ENCODE measurements at places on chromosomes 2 and 18.
A peak's percentile ranks its signal among the peaks of the same experiment; 100 is the strongest.

DNA sequence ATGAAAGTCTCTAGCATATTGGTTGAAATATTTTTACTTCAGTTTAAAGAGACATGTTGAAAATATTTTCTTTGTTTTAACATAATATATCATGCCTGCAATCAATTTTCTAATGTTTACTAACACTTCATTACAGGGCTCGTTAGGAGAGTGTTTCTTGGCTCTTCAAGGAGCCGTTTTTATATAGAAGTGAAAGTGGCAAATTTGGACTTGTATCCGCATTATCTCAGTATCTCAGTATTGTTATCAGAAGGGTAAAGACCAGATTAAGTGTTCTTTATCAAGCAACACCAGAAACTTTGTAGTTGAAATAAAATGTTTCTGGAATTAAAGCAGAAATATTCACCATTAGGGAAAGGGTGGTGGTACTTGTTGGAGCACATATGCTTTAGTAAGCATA, 97.8 kb downstream of the BABAM2 start:
- DNase-seq: no peak

- DNase-seq: no peak
Observed at GRCh38 chr2:186059096-186059495, 320.5 kb downstream of the FSIP2 start.

DNA sequence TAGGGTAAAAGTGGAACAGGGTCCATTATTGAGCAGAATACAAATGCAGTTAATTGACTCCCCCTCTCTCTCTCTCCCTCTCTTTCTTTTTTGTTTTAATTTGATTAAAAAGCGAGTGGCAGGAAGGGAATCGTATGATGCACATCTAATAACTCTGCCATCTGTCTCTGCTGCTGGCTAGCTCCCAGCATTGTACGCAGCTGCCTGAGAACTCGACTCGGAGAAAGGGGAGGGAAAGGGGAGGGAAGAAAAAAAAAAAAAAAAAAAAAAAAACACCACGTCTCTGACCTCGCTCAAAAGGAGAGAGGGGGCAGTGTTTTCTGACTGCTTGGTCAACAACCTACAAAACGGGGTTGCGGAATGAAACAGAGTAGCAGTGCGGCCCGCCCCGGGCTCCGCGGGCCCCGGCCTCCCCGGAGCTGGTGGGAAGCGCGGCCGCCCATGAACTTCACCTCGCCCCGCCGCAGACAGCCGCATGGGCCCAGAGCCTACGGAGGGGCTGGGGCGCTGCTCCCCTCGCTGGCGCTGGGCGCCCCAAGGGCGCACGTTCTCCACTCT, 265.7 kb downstream of the TCF4 start:
- DNase-seq: peak; percentile 38

DNA sequence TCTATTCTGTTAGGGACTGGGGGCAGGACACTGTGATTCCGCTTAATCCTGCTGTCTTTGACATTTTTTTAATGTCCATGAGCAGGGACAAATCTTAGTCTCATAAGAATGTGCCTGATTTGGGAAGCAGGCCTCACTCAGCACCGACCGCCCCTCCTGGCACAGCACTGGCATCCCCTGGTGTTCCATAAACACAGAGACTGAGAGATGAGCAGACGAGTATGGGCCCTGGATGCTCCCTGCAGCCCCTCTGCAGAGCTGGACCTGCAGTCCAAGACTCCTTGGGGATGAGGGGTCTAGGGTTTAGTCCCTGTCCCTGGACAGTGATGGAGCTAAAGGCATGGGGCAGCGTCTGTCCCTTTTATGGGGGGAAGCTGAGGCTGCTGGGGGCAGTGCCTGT, 81.6 kb downstream of the NDUFA10 start:
- no peak for DNase-seq

DNA sequence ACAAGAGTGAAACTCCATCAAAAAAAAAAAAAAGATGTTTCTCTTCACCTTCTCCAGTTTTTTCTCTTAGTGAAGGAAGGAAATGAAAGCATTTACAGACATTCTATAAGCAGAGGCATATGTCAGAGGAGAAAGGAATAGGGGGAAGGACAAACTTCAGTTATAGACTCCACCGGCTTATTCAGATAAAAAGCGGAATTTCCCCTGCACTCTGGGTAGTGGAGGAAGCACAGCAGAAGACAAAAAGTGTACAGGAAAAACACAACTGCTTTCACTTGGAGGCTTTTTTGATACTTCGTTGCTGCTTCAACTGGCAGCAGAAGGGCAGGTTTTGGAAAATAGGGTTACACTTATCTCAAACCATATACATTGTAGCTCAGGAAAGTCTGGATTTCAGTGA, 3.2 kb upstream of the MGAT4A start:
- no peak for DNase-seq

GRCh38 chr2:209456489-209456888, 32.6 kb downstream of the MAP2 start:
- DNase-seq: no peak

- DNase-seq: no peak
Observed at GRCh38 chr2:14134771-14135170, 497.7 kb upstream of the LRATD1 start.

- peak; percentile 64 for DNase-seq
Observed at GRCh38 chr18:11387880-11388279, 221.5 kb upstream of the SLC35G4 start.

- no peak for DNase-seq
Observed at GRCh38 chr2:113892004-113892710, 2.3 kb downstream of the ACTR3 start.

DNA sequence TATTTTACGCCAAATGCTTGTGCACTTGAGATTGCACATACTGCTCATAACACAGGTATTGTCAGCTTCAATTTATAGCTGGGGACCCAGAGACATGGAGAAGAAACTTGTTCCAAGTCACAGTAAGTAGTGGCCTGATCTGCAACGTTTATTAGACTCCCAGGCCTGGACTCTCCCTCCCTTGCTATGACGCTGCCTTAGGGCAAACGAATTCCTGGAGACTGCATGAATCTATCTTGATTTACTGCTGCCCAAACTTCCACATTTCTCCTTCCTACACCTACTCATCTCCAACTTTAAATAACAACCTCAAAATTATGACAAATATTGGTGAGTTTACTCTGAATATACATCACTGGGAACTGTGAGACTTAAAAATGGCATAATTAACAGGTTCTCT, 145.1 kb upstream of the CCDC195 start:
- DNase-seq: no peak

DNA sequence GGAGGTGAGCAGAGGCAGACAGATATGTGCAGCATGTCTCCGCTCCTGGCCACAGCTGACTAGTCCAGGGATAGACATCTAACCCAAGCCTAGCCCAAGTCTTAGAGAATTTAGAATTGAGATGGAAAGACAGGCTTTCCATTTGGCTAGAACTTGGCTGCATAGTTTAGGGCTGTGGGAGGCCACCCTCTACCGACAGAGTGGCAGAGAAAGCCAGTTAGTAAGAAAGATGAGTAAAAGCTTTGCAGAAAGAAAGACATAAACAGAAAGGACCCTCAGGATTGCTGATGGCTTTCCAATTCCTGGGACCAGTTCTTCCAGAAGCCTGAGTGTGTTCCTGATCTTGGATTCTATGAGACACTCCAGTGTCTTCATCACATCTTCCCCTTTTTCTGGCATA, 62.1 kb downstream of the DYM start:
- no peak for DNase-seq

GRCh38 chr2:45008296-45009129, 739 bp downstream of the SIX2 start:
- DNase-seq: peak; percentile 19

- peak; percentile 60 for DNase-seq
Observed at GRCh38 chr18:36128530-36128870, 640 bp downstream of the SLC39A6 start.

DNA sequence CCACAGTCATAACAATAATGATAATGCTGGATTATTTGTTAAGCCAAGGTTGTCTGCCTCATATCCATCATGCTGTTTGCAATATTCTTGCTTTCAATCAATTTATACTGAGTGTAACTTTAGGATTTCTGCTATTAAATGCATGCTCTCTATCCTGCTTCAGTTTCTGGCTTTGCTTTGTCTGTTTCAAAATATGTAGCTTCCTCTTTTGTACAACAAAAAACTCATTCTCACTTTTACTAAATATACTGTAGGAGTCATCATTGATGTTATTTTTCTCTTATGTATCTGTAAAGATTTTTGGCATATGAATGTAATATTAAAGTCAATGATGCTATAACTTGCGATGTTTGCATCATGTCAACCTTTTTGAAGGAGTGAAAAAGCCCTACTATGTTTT, 149.3 kb downstream of the GPD2 start:
- DNase-seq: no peak

DNA sequence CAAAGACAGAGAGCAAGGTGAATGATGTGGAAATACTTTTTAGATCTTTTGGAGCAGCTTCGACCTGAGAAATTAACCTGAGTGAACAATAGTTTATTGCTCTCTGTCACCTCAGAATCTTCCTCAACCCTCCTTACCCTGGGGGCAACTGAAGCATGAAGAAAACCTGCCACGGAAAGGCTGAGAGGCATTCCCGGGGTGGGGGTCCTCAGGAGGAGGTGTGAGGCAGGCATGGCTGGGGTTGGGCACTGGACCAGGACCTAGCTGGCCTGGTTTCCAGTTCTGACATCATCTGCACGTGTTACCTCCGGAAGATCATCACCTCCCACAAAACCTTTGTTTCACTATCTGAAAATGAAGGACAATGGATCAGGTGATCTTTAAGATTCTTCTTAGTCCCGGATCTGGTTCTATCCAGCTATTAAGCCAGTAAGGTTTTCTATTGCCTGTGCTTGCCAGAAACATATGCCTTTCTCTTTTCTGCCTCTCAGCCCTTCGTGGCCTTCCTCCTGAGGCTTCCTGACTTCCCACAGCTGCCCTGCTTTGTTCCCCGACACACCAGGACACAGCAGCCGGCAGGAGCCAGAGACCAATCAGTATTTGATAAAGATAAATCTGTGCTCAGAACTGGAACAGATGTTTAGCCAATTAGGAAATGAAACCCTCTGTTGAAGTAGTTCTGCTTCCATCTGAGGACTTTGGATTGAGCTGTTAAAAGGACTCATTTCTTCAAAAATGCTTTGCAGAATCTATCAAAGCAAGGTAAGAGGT, 232.5 kb downstream of the TDRD15 start:
- no peak for DNase-seq
